Activated CD8-positive, alpha-beta memory T cell treated with anti-CD3 and anti-CD28 coated beads, Interleukin-2, amount 10 ng/mL, durations not matched to agents 7 days and 5 days (primary cell): ENCODE measurements at places on chromosomes 12 and 14.

- no peak for DNase-seq
Measured at GRCh38 chr12:7091660-7092228, 501 bp downstream of the C1R start.

DNA sequence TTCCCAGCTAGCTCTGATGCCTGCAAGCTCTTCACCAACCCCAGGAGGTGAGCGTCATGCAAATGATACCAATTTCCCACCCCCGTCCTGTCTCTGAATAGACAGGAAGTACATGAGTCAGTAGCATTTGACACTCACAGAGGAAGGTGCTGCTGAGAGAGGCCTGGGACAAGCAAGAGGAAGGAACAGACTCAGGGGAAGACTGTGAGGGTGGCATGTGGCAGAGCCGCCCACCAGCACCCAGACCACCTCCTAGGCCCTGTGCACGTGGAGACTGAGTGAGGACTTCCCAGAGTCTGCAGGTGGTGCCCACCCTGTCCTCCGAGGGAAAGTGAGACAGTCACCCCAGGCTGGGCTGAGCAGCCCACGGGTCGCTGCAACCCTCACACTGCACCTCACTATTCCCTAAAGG is 199.5 kb upstream of the SFSWAP start:
- peak; percentile 72 for DNase-seq

GRCh38 chr12:68422956-68423574 is 90.9 kb upstream of the MDM1 start:
- no peak for DNase-seq

DNA sequence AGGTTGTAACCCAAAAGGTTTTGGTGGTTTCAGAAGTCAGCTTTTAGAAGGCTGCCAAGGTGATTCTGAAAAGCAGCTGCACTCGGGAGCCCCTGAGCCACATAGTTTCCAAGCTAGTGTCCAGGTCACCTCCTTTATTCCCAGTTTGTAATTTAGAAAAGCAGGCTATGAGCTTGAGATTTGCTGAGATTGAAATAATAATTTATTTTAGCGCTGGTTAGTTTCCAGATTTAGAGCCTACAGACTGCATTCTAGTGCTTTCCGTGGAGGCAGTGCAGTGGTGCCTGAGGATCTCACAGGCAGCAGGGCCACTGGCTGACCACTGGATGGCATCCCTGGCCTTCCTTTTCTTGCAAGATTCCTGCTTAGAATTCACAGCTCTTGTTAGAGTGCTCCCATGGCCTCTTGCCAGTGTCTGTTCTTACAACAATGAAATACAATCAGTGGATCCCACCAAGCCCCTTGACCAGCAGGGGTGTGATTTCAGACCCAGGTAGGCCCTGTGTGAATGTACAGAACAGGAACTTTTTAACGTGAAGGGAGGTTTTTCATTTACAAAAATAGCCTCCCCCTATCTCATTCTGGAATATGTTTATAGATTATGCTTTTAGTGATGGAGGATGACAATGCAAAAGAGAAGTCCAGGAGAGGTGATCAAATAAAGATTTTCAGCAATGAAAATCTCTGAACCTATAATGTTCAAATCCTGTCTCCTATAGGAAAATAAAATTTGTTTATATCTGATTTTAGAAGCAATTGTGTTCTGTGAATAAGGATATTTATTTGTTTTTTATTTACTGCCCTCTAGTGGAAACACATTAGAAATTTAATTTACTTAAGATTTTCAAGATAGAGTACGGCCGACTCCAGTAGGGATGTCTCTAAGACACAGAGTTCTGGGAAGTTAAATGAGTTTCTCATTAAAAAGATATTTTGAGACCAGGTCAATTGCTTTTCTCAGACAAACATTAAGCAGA is 362.1 kb upstream of the STXBP6 start:
- DNase-seq = no peak

DNA sequence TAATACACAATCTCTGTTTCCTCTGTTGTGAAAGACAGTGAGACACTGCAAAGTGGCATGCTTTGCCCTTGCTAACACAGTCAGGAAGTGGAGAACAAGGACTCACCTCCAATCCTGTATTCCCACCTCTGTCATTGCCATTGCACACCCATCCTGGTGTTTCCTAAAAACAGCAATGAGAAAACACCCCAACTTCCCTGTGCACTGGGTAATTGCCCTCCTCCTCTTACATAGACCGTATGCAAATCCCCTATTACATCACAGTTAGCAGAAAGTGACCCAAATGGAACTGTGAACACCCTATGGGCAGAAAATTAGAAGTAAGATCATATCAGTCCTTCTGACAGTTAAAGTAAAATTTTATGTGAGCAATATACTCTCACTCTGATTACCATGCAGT is 355.5 kb downstream of the BCL11B start:
- DNase-seq = no peak

DNA sequence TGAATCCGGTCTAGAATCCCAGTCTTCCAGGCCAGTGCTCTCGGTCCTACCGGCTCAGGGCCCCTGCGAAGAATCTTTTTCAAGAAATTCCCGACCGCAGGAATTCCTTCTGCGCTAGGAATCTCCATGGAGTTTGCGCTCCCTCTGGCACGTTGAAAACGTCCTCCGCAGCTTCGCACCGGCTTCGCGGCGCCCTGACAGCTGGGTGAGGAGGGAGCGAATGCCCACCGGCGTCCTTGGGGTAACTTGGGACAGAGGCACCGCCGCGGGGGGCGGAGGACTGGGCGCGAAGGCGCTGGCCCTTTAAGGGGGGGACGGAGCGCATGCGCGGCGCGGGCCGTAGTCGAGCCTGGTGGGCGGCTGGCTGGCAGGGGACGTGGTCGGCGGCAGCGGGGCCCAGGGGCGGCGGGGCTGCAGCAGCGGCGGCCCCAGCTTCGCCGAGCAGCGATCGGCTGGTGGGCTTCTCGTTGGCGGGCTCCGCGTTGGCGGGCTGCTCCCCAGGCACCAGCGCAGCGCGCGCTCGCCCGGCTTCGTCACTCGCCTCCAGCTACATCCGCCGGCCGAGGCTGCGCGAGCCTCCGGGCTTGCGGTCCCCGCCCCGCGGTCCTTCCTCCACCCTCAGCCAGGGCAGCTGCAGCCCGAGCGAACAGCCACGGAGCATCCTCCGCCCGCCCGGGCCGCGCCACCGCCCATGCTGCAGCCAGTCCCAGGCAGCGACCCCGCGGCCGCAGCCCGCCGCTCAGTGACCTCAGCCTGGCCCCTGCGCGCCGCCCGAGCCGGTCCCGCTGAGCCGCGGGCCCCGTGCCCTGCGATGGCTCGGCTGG is at the start of gene VASH1:
Gene VASH1, plus strand, starts transcription at position 333 of the 824 bp plus-strand sequence. CDS start 1,354 bp downstream, outside the sequence.
- DNase-seq = peak; percentile 73

GRCh38 chr12:18681818-18682217 is 56.0 kb downstream of the PLCZ1 start:
- DNase-seq = no peak

GRCh38 chr14:21915826-21916225 is 242.2 kb upstream of the OR4E1 start:
- DNase-seq = no peak

DNA sequence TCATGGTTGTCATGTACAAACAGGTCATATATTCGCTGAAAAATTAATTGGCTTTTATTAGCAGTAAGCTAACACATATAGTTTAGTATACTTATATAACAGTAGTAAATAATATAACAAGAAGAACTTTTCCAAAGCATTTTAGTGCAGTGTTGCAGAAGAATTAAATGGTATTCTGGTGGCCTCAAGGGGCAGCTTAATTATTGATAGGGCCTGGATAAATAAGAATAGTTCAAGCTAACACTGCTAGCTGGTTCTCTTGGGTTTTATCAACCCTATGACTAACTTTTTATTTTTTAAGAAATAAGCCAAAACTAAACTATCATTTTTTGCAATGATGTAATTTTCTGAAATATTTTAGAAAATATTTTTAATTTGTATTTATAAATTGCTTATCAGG is 152.1 kb downstream of the SRGAP1 start:
- DNase-seq = no peak

DNA sequence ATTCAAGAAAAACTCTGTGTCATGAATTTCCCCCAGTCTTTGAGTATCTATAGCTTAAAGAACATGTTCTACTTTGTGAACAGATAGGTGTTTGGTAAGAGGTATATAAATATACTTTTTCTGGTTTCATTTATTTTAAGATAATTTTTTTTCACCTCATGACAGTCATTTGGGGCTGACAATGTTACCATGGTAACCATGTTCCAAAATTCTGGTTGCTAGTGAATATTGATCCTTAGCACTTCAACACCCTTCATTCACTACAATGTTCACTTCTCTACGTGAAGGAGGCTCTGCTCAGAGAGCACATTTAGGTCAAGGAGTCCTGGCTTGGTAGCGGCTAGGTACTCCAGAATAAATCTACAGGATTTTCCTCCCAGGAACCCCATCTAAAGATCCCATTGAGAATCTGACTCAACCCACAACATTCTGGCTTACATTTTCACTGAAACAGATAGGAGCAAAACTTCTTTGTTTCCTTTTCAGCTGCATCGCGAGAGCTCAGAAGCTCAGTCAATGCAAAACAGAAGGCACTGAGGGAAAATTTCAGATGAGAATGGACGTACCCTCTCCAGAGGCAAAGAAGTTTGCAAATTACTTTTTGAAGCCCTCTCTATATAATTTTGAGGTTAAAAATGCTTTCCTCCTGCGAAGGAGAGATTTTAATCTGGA is 93.6 kb downstream of the ARF6 start:
- DNase-seq = no peak

DNA sequence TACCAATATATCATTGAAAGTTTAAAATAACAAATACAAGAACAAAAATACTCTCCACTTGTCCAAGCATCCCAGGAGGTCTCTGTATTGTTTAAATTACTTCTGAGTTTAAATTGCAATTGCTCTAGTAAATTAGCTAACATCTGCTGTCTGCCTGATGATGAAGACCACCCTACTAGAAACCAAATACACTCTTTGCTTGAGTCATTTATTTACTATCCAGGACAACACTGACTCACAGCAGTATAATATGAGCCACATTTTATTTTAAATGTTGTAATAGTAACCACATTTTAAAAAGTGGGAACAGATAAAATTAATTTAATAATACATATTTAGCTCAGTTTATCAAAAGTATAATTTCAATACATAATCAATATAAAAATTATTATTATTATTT is 62.9 kb upstream of the EEA1 start:
- no peak for DNase-seq

- DNase-seq = peak; percentile 37
Measured at GRCh38 chr14:100526632-100527031, 60.6 kb downstream of the BEGAIN start.

GRCh38 chr14:56452940-56453339 is 126.7 kb upstream of the TMEM260 start:
- no peak for DNase-seq

DNA sequence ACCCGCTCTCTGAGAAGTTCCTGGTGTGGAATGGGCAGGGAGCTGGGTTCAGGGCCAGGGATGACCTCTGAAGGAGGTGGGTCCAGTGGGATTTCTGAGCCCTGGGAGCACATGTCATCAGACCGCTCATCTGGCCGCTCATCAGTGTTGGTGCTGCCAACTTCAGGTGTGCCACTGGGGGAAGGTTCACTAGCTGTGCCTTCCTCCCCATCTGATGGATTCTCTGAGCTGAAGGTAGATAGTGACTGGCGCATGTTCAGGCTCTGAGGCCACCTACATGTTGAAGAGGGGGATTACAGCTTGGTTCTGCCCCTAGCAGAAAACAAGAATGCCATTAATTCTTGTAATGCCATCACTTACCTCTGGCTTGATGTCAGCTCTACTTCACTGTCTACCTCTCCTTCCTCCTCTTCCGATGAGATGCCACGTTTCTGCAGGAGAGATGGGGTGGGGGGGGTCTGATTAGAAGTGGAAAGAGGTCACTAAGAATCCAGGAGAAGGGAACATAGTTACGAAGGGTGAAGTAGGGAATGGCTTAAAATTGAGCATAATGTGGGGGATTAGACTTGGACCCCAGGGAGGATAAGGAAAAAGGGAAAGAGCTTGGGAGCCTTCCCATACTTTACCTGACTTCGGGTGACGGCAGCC is 17.2 kb downstream of the MAP3K12 start:
- no peak for DNase-seq

DNA sequence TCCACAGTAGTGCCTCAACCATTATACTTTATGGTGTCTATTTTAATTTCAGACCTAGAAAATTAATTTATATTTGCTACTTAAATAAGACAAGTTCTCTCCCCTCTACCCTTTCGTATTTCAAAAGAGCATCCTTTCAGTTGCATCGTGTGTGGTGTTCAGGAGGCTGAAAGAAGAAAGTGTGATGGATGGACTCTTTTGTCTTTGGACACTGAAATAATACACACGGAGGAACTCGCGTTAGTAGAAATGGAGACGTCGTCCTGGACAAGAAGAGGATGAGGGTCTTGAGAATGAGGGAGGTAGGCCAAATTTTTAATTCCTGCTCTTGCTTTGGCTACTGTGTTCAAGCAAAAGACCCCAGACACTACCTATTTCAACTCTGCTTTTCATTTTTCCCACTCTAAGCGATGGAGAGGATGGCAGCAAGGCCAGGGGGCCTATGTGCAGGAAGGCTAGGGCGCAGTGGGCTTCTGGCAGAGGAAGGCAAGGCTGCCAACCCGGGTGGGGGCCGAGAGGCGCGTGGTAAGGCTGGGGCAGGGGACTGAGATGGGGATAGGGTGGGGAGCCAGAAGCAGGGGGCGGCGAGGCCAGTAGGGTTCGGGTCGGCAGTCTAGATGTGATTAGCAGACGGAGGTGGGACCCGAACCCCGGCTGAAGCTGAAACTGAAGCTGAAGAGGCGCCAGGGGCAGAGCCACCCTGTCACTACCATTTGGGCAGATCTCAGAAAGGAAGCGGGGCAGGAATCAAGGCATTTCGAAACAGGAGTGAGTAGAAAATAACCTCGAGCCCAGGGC is 722 bp downstream of the TMED8 start:
- DNase-seq = peak; percentile 60

DNA sequence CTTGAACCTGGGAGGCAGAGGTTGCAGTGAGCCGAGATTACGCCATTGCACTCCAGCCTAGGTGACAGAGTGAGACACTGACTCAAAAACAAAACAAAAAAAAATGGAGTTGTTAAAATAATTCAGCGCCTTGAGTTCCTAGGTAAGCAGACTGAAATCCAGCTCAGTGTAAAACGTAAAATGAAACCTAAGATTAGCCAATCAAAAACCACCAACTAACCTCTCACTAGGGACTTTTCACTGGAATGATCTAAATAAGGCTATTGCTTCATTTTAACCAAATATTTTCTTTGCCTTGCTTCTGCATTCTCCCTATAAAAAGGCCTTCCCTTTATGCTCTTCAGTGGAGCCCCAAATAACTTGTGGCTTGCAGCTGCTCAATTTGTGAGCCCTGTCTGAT is 91.6 kb upstream of the HIF1A start:
- no peak for DNase-seq

DNA sequence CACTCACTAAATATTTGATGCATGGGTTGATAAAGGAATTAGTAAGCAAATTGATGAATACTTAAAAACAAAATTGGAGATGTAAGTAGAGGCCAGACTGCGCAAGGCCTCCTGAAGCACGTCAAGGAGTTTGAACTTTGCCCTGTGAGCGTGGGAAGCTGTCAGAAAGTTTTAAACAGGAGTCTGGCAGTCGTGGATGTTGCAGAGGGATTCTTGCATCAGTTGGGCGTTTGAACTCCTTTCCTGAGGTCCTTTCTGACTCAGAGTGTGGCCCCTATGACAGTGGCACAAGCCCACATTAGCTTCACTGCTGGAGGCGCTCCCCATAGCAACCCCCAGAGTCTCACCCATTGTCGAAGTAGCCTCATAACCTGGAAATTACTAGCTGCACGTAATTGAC is 17.9 kb upstream of the IL22 start:
- DNase-seq = no peak

GRCh38 chr12:41709012-41709411 is 435.7 kb downstream of the GXYLT1 start:
- no peak for DNase-seq
